ENCODE measurements at places on chromosomes 1 and 21.

DNA sequence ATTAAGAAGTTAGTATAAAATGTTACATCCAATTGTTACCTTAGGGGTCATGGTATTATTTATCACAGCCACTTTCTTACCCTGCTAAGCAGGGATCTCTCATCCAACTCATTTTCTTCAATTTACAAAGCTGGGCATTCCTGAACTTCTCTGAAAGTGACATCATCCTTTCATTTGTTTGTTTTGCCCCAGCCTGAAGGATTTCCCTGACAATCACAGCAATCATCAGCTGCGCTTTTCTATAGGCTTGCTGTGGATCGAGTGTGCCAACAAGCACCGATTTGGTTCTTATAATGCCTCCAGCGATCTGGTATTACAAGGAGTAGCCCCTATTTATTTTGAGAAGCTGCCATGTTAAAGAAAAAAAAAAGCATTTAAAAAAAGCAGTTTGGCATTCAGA lies 240.2 kb downstream of the USH2A start:
- no peak for DNase-seq

GRCh38 chr1:19688041-19688842 lies 23.6 kb downstream of the HTR6 start:
- no peak for DNase-seq

- no peak for DNase-seq
Observed at GRCh38 chr1:1569341-1569740, 5.3 kb downstream of the SSU72 start.

- no peak for DNase-seq
Observed at GRCh38 chr1:55210990-55211801, 4.0 kb downstream of the USP24 start.

GRCh38 chr1:15410884-15411245 lies 1.2 kb downstream of the EFHD2 start:
- DNase-seq: no peak

DNA sequence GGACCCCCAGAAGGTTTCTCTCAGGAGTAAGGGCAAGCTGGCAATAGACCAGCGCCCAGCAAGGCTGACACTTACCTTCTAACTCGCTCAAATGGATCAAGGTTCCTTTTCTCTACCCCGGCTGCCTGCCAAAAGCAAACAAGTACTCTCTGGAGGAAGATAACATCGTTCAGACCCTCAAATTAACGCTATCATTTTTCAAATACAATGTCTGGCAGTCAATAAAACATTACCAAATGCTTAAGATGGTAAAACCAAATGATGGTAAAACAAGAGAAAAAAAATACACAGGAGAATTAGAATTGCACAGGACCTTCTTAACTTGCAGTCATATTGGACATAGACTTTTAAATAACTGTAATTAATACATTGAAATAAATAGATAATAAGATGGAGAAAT lies 148.1 kb downstream of the SPATA46 start:
- DNase-seq: no peak

GRCh38 chr21:45405271-45405818 lies 380 bp downstream of the COL18A1 start:
- DNase-seq: no peak

DNA sequence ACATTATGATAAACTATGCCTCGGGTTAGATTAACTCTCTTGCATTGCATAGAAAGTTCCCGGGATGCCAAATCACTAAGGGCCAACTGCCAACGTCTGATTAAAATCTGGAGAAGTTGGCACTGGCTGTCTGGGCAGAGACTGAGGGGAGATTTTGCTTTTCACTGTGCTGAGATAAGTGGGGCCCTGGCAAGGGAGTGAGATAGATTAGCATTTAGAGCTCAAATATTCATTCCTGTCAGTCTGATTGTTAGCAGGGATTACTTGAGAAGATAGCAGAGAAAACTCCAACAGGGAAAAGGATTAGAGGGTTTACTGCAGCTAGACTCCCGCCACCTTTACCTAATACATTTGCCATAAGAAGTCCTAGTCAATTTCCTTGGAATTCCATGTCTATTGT lies 714.1 kb upstream of the CHRM3 start:
- no peak for DNase-seq

DNA sequence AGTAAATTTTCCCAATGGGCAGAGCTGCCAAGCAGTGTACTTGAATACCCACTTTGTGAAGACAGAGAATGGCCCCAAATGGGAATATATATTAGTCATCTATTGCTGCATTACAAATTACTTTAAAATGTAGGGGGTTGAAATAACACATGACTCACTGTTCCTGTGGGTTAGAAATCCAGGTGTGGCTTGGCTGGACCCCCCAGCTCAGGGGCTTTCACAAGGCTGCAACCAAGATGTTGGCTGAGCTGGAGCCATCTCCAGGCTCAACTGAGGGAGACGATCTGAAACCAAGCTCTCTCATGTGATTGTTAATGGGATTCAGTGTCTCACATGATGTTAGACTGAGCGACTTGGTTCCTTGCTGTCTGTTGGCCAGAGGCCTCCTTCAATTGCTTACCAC lies 33.4 kb upstream of the ARHGAP29 start:
- no peak for DNase-seq

- no peak for DNase-seq
Observed at GRCh38 chr1:30809514-30810263, 52.1 kb upstream of the LAPTM5 start.

Data from globus pallidus (tissue), 1 donor.